ENCODE measurements at places on chromosomes 3 and 15. TPM values are rescaled to one million over a fixed set of nuclear protein-coding genes. Genes with fewer than 3 reads are reported as not detected.

KBTBD8 gene
- total RNA-seq = 5.4 TPM

LYZL4 gene
- total RNA-seq = not detected

CIDEC gene
- not detected for total RNA-seq

SNX22 gene
- 0.19 TPM for total RNA-seq

ELL3 gene
- total RNA-seq = 5.1 TPM

COL8A1 gene
- total RNA-seq = 102 TPM

C3orf85 gene
- total RNA-seq = not detected

SUCNR1 gene
- total RNA-seq = 0.13 TPM

POLQ gene
- 0.25 TPM for total RNA-seq

GJD2 gene
- not detected for total RNA-seq

DNA sequence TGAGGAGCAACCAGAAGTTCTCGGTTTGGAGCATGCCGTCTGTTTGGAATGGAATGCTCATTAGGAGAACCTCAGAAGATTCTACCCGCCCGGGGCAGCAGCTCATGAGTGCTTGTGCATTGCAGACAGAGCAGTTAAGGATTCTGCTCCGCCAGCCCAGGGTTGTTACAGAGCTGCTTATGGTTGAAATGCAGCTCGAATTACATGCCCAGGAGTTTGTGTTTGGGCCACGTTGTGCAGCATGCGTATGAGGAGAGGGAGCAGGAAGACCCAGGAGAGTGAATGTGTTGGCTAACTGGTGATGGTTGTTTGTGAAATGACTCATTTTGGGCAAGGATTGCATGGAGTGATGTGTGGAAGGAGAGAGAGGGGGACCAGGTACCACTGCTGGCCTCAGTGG is 9.0 kb downstream of the FGD5 start:
- no peak for ATAC-seq

DNA sequence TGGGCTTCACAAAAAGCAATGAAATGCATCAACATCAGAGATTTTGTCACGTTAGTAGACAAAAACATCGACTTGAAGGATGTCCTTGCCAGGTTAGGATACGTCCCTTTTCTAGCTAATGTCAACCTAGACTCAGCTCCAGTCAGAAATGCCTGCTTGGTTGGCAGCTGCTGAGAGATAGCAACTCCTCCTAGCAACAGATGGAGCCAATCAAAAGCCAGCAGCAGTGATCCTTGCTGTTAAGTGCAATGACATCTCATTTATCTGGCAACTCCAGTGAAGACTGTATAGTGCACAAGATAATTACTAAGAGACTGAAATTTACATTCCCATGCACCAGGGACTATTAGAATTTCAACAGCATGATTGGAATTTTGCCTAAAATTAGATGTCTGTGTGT is 424.1 kb downstream of the FGF12 start:
- ATAC-seq = no peak

- peak; percentile 90 for ATAC-seq
These were observed 15.6 kb downstream of the CLDN1 start for GRCh38 chr3:190306513-190307163.

GRCh38 chr3:45987368-45988291 is 8.0 kb downstream of the FYCO1 start:
- peak; percentile 78 for ATAC-seq

DNA sequence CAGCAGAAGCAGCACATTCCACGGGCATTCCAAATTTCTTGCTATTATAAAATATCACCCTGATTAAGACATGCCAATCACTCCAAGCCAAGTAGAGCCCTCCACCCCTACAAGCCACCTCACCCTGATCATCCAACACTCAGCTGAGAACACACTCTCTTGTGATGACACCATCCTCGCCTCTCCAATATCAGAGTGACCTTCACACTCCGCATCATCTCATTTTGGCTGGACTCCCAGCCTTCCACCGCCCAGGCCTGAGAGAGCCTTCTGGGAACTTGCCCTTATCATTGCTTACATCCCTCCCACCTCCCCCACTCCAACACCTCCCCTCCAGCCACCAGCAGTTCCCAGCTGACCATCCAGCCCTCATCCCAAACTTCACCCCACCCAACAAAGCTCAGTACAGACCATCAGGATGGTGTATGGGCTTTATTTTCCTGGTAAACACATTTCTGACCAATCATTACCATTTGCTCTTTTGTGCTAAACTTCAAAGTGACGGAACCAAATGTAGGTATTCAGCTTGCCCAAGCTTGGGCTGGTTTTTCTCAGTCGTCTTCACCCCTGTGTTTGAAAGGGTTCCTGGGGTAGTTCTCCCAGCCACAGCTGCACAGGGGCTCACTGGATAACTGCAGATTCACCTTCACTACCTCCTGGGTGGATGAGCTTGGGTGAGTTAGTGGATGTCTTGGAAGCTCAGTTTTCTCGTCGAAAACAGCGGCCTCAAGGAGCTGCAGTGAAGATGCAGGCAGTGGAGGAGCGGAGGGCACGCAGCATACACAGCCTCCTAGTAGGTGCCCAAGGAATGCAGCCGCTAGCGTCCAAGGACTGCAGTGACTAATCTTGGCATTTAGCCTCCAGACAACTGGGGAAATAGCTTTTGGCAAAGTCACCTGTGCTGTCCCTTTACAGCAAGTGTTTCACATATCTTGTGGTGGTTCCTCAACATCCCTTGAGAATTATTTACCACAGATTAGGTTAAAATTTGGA is 115.1 kb downstream of the LIPC start:
- ATAC-seq = peak; percentile 60

DNA sequence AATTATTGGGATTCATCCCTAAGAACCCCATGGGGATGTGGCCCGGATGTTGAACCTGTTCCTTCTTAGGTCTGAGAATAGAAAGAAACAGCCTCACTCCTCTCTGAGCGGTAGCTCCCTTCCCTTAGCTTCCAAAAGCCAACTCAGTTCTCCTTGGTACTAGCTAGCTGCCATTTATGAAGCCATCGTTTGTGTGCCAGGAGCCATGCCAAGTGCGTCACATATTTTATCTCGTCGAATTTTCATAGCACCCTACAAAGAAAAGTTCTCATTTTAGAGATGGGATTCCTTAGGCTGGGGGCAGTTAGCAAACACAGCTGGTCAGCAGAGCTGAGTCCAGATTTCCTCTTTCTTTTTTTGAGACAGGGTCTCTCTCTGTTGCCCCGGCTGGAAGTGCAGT is 45.4 kb upstream of the GLCE start:
- no peak for ATAC-seq

DNA sequence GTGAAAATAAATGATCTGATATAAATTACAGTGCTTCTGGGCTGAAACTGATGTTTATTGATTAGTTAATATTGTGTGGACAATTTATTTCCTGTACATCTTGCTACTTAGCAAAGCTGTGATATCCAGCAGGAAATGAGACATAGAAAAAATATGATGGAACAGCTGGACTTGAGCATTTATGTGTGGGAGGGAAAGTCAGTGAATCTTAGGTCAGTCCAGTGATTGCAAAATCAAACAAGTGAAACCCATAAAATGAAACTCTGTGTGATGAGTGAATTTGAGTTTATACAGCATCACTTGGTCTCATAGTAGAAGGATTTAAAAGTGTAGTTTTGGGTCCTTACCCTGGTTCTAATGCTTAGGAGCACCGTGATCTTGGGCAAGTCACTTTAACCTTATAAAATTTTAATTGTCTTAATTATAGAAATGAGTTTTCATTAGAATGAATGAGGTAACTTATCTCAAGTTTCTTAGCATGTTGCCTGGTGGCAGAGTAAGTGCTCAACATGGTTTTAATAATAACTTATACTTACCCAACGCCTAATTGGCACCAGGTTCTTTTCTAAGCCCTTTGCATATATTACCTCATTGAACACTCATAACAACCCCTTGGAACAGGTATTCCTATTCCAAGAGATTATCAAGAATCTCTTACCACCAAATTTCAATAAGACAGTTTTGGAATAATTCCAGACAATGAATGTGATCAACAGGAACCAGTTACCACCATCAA is 194.6 kb downstream of the ADAMTSL3 start:
- ATAC-seq = peak; percentile 21

DNA sequence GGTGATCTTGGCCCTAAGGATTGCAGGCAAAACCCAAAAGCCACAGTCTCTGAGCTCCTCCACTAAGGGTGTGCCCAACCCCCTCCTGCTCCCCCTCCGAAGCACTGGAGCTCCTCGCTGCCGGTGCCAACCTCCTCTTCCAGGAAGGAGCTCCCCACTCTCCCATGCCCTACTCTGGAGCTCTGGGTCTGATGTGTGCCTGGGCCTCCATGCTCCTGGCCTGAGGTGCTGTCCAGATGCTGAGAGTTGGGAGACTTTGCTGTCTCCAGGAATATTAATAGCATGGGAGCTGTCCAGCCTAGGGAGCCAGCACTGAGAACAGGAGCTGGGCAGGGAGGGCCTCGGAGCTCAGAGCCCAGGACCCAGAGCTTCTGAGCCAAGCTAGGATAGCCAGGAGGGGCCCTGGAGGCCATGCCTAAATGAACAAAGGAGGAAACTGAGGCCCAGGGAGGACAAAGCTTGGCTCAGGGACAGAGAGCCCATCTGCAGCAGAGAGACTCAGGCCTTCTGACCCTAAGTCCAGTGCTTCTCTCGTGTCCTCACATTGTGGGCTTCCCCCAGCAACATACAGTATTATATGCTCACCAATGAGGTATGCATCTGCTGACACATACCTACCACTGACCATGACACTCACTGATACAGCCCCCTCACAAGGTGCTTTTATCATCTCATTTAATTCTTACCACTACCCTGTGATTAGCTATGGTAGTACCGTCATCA is 36.9 kb upstream of the HERC1 start:
- no peak for ATAC-seq

DNA sequence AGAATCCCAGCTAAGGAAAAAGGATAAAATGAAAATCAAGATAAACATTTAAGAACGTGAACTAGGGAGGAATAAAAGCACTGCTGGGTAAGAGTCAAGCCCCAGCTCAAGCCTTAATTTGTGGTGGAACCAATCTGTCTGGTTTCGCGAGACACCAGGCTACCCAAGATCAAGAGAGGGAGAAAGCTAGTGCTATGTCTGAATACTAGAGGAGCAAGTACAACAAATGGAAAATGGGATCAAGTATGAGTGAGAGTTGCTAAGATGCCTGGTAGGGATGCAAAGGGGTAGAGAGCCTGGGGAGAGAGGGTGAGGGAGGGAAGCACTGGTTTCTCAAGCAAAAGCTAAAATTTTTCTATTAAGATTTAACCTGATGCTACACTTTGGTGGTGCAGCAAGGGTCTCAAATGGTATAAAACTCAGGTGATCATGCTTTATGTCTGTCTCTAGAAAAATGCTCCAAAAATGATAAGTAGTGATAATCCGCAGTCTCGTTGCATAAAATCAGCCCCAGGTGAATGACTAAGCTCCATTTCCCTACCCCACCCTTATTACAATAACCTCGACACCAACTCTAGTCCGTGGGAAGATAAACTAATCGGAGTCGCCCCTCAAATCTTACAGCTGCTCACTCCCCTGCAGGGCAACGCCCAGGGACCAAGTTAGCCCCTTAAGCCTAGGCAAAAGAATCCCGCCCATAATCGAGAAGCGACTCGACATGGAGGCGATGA is 1.7 kb upstream of the SETD5 start:
- no peak for ATAC-seq

- peak; percentile 78 for ATAC-seq
These were observed 17.8 kb upstream of the ERICH6 start for GRCh38 chr3:150721285-150722130.

DNA sequence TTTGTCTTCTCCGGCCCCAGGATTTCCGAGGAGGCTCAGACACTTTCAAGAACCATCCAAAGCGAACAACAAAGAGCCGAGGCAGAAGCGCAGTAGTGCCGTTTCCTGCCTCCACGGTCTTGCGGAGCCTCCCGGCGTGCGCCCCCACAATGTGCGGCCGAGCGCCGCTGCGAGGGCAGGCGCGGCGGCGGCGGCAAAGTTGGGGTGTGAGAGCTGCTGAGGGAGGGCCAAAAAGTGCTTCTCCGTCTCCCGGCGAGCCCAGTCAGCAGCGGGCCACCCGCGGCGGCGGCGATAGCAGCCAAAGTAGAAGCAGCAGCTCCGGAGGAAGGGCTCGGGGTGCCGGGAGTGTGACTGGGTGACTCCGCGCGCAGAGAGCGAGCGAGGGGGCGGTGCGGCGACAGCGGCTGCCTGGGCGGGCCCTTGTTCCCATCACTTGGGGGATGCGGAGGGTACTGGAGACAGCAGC is 749.1 kb downstream of the ROBO1 start:
- ATAC-seq = peak; percentile 57

- no peak for ATAC-seq
These were observed 57.1 kb downstream of the CHAC1 start for GRCh38 chr15:41010345-41010744.

GRCh38 chr3:128597900-128598299 is 52.7 kb downstream of the RPN1 start:
- no peak for ATAC-seq

- no peak for ATAC-seq
These were observed 220.0 kb upstream of the NANOGP8 start for GRCh38 chr15:35305031-35305550.

- no peak for ATAC-seq
These were observed 297.1 kb upstream of the MME start for GRCh38 chr3:154783061-154783460.
